ENCODE measurements at places on chromosomes 6 and 20.
A peak's percentile ranks its signal among the peaks of the same experiment; 100 is the strongest.

- no peak for DNase-seq
These were observed 70.5 kb upstream of the MYLIP start for GRCh38 chr6:16058201-16058928.

DNA sequence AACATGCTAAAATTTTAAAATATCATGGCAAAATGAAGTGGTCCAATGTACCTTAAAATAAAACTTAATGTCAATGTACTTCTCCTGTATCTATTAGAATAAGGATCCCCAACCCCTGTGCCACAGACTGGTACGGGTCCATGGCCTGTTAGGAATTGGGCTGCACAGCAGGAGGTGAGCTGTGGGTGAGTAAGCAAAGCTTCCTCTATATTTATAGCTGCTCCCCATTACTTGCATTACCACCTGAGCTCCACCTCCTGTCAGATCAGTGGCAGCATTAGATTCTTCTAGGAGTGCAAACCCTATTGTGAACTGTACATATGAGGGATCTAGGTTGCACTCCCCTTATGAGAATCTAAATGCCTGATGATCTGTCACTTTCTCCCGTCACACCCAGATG, 86.0 kb downstream of the SLC16A10 start:
- DNase-seq = no peak

DNA sequence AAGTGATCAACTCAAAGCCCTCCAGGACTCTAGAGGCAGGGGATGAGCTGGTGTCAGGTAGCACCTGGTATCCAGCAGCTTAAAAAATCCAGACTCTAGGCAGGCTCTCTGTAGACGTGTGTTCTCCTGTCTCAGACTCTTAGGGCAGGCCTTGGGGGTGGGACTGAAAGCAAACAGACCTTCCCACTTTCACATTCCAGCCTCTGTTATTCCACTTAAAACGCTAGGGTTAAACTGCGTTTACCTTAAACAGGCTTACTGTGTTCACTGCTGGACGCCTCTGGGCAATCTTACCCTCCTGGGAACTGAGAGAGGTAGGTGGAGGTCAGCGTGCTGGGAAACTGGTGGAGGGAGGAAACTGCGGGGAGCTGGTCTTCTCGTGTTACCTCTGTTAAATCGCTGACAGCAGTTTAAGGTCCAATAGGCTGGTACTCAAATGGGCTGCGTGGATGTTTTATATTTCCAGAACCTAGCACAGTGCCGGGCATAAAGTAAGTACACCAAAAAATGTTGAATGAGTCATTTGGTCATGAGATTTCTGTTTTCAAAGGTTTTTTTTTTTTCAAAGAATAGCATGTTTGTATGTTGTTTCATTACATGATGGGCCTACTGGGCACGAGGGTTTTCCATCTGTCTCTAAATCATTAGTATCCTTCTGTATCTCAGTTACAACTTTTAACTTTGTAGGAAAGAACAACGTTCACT, at the start of gene GCNT2:
TSS of gene GCNT2 (plus strand) at position 248 of the 705 bp plus-strand sequence. CDS start 7,561 bp downstream, outside the sequence.
- DNase-seq = peak; percentile 28

- no peak for DNase-seq
These were observed 165.1 kb downstream of the LMBRD1 start for GRCh38 chr6:69631552-69632346.

DNA sequence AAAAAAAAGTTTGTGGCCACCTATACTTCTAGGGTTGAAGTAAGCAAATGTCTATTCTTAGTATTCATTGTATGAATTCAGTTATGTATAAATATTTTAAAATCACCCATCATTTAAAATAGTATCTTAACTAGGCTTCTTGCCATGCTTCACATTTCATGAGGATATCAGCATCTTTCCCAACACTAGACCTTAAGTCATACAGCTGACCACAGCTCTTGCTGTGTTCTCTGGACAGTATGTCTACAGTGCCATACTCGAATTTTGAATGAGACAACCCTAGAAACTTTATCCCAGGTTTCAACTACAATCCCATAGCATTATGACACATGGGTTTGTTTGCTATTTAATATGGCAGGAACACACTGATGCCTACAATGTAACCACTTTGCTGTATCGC, 5.2 kb downstream of the TXNDC5 start:
- no peak for DNase-seq

DNA sequence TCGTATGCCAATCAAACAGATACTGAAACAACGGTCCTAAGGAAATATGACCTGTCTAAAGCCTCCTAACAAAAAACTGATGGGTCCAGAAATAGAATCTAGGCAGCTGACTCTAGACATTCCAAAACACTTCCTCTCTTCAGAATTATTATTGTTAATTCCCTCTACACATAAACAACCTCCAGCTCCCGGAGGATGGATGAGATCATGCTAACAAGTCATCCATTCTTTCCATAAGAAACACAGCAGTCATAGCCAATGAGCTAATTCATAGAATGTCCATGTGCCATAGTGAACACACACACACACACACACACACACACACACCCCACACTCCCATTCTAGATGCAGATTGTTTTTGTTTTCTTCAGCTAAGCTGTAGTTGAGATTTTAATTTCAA, 44.3 kb downstream of the HDGFL1 start:
- DNase-seq = no peak

GRCh38 chr20:35903843-35904242, 50.5 kb downstream of the SCAND1 start:
- DNase-seq = no peak

- no peak for DNase-seq
These were observed 84.4 kb upstream of the STMND1 start for GRCh38 chr6:17017416-17017815.

GRCh38 chr6:116010790-116011401, 49.8 kb downstream of the FRK start:
- peak; percentile 43 for DNase-seq

- no peak for DNase-seq
These were observed 191.6 kb upstream of the SNX9 start for GRCh38 chr6:157631412-157631811.

DNA sequence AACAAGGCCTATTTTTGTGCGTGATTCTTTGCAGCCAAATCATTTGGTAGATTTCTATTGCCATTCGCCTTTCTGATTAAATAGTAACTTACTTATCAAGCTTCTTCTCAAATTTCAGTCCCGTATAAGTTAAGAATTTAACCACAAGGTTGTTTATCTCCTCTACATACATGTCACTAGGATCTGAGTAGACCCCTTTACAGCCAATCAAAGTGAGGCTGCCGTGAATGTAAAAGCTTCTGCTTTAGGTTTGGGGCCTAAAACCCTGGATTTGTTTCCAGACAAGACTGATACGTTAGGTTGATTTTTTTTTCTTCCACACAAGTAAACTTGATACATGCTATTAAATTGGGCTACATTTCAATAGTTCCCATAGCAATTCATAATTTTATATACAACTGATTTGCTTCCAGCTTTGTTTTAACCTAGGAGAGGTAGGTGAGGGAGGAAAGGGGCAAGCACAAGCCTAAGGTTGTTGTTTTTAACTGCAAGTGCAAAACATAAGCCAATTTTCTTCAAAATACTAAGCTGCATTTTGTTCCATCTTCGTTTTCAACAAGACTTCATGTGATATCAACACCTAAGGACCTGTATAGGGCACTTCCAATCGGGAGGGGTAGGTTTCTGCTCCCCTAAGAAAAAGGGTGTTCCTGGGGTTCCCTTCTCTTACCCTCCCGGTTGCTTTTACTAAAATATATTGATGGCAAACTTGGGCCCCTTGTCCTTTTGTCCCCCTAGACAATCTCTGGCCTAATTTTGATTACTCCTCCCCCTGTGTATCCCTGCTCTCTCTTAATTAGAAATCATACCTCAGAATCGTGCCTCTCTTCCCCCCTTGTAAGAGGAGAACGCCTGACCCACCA, 1.7 kb downstream of the RANBP9 start:
- no peak for DNase-seq

DNA sequence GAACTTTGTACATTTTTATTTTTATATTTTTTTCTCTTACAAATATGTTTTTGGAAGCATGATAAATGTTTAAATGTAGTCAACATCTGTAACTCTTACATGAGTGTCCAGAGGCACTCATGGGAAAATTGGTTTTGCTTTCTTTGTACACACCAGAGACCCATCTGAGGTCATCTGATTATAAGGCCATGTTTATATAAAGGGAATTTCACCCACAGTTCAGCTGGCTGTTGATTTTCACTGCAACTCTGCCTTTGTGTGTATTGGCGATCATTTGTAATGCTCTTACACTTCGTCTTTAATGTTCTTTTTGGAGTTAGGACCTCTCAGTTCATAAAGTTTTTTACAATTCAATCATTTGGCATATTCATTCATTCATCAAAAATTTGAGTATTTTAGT, 28.1 kb downstream of the RIOK1 start:
- no peak for DNase-seq

DNA sequence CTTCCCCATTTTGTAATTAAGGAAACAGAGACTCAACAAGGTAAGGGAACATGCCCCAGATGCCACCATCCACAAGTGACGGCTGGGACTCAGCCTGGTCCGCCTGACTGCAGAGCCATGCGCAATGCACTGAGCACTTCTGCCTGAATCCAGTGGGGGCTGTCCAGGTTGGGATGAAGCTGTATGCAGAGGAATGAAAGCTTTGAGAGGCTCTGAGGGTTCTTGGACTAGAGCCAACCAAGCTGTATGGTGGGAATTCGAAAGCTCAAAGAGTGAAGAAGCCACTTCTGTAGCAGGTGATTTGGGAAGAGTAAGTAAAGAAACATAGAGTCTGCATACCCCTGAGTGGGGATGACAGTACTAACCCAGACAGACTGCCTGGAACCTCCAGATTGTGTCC, 127.6 kb upstream of the AKAP12 start:
- no peak for DNase-seq

DNA sequence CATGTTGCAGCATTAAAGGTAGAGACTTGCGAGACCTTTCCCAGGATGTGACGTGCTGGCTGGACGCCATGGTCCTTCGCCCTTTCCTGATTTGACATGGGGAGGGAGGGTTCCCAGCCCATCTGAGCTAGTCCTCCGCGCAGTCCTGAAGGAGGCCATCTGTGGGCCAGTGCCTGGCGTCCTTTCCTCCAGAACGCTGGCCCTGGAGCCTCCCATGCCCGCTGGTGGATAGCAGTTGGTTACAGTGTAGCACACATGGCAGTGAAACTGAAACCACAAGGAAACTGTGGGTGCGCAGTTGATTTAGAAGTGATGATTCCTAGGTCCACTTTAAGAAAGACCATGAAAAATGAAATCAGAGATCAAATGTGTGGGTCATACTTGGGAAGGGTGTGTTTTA, 193.7 kb downstream of the CDH4 start:
- no peak for DNase-seq

GRCh38 chr6:130958468-130958867, 104.6 kb downstream of the EPB41L2 start:
- DNase-seq = no peak

- DNase-seq = no peak
These were observed 102.9 kb downstream of the MAP3K7 start for GRCh38 chr6:90483956-90484355.

- DNase-seq = no peak
These were observed 26.1 kb upstream of the KCNQ5 start for GRCh38 chr6:72595812-72596211.

DNA sequence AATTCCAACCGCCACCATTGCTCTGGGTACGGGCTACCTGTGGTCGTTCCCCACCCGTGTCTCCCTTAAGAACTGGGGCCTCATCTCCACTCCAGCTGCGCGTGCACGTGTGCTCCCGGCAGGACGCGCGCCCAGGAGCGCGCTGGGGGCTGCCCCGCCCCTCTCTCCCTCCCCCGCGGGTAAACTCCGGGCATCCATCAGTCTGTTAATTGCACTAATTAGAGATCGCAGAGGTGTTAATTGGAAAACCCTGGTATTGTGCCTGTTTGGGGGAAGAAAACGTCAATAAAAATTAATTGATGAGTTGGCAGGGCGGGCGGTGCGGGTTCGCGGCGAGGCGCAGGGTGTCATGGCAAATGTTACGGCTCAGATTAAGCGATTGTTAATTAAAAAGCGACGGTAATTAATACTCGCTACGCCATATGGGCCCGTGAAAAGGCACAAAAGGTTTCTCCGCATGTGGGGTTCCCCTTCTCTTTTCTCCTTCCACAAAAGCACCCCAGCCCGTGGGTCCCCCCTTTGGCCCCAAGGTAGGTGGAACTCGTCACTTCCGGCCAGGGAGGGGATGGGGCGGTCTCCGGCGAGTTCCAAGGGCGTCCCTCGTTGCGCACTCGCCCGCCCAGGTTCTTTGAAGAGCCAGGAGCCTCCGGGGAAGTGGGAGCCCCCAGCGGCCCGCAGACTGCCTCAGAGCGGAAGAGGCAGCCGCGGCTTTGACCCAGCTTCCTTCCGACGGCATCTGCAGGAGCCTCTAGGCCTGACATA, 14.4 kb downstream of the FOXP4 start:
- no peak for DNase-seq

- no peak for DNase-seq
These were observed 178.7 kb downstream of the TAF4 start for GRCh38 chr20:61886721-61887595.

- DNase-seq = peak; percentile 31
These were observed 18.2 kb upstream of the MYB start for GRCh38 chr6:135162678-135163439.

DNA sequence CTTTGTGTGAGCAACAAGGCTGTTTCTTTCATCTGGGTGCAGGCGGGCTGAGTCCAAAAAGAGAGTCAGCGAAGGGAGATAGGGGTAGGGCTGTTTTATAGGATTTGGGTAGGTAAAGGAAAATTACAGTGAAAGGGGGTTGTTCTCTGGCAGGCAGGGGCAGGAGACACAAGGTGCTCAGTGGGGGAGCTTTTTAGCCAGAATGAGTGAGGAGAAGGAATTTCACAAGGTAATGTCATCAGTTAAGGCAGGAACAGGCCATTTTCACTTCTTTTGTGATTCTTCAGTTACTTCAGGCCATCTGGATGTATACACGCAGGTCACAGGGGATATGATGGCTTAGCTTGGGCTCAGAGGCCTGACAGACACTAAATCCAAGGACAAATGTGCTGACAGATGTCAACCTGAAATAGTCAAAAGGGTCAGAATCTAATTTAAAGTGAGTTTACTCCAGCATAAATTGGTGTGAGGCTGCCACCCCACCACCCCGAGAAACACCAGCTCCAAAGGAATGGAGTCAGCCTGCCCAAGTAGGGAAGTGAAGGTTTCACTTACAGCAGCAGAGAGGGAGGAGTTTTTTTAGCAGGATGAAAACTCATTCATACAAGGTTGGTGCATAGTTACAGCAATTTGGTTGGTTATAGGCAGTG, 560.0 kb upstream of the CDH4 start:
- no peak for DNase-seq

- DNase-seq = no peak
These were observed 211.1 kb upstream of the LRFN2 start for GRCh38 chr6:40798069-40798770.

- DNase-seq = no peak
These were observed 28.1 kb downstream of the TFAP2B start for GRCh38 chr6:50846852-50847155.

Measured in trophoblast cell (in vitro differentiated cells and primary cell).